Fibroblast of upper back skin (primary cell): ENCODE measurements at places on chromosomes 11 and 22.

DNA sequence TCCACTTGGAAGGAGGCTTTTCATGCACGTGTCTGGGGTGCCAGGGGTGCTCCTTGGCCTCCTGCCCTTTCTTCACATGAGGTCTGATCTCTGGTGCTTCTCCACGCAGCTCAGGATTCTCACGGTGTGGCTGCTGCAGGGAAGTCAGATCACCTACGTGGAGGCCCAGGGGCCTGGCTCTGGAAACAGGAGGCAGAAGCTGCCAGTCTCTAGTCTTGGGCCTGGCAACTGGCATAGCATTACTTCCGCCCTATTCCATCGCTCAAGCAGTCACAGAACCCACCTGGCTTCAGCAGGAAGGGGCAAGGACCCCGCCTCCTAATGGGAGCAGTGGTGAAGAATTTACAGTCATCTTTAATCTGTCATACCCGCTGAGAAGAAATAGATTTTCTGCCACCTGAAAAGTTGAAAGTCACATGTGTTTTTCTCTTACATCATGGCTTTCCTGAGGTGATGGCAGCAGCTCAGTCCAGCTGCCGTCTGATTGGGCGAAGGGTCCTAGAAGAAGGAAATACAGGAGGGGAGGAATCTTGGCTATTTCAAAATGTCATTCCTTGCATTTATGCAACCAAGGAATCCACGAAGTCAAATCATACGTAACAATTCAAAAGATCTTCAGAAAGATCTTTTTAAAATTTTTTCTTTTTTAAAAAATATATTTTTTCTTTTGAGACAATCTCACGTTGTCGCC, 50.1 kb upstream of the DKK3 start:
- DNase-seq = no peak

DNA sequence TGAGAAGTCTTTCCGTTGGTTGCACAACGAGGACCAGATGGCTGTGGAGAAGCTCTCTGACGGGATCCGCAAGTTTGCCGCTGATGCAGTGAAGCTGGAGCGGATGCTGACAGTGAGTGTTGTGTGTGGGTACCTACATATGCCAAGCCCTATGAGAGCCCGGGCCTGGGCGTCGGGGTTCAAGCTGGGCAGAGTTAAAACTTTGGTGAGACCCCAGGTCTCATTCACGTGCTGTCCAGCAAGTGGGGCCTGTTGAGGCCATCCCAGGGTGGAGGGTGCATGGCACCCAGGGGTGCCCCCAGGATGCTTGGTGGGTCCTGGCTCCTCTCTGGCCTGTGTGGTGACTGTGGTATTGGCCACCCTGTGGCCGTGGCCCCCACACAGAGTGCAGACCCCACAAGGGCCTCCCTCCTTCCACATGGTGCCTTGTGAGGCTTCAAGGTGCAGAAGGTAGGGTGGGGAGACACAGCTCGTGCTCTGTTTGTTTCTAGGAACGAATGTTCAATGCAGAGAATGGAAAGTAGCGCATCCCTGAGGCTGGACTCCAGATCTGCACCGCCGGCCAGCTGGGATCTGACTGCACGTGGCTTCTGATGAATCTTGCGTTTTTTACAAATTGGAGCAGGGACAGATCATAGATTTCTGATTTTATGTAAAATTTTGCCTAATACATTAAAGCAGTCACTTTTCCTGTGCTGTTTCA, 12.8 kb downstream of the GATD1 start:
- no peak for DNase-seq

DNA sequence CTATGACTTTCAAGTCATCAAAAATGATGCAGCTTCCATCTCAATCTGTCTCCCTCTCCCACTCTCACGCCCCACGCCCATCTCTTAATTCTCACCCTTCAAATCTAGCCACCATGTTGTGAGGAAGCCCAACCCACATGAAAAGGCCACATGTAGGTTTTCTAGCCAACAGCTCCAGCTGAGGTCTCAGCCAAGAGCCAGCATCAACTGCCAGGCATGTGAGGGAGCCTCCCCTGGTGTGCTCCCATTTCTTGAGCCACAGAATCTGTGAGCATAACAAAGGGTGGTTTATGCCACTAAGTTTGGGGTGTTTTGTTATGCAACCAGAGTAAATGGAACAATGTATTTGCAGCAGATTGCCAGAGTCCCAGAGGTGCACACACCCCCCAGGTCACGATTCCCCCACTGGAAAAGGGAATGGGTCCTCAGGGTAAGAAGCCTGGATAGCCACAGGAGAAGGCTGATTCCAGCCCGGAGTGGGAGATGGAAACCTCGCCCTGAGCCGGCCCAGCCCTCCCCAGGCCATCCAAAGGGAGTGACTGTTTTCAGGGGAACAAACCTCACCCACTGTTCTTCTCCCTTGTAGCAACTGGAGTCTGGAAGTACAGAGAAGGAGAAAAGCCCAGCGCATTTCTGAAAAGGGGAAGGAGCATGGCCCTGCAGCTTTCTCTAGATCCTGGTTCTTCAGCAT, 20.0 kb upstream of the LINC01488 start:
- DNase-seq = no peak

DNA sequence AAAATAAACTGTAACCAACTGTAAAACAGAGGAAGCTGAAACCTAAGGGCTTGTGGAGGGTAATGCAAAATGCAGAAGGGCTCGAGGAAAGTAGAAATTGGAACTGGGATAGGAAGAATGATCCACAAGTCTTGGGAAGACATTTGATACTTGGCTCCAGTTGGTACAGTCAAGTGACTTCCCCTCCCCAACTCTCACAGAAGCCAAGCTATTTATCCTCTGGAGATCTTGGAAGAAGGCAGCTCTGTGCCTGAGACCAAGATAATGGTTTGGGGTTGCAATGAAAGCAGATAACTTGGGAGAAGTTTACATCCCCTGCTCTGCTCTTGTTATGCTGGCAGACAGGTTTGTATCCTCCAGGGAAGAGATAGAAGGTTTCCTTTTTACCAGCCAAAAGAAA, 198.9 kb upstream of the ZC3H12C start:
- no peak for DNase-seq

- no peak for DNase-seq
These were observed 99.4 kb downstream of the SWAP70 start for GRCh38 chr11:9763301-9763700.

DNA sequence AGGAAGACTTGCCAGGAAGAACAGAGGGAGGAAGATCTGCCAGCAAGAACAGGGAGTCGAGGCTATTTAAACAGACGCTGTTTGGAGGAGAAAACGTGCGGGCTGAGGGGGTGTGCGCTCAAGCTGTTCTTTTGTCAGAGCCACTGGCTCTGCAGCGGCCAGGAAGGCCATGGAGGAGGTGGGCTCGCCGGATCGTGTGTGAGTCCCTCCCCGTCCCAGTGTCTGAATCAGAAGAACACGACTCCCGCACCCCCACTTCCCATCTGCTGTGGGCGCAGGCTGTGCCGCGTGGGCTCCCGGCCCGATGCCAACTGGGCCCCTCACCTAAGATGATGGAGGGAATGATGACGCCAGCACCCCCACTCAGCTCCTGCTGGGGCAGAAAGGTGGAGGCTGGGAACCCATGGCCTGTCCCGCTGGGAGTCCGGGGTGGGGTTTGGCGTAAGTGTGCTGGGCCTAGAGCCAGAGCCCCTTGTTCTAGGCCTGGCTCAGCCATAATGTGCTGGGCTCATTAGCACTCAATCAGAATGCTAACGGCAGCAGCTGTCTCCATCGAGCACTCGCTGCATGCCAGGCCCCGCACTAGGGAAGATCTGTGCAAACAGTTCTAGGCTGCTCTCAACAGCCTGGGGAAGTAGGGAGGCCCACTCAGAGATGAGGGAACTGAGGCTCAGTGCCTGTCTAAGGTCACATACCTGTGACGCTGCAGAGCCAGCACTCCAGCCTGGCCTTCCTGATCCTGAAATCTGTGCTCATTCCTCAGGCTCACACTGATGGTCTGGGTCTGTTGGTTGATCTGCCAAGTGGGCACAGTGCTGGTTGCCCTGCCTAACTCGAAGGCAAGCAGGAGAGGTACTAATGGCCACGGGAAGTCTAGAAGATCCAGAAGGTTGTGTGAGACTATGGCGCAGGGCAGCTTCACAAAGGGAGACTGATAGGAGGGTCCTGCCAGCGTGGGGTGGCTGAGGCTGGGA, 11.5 kb downstream of the NPTXR start:
- no peak for DNase-seq

DNA sequence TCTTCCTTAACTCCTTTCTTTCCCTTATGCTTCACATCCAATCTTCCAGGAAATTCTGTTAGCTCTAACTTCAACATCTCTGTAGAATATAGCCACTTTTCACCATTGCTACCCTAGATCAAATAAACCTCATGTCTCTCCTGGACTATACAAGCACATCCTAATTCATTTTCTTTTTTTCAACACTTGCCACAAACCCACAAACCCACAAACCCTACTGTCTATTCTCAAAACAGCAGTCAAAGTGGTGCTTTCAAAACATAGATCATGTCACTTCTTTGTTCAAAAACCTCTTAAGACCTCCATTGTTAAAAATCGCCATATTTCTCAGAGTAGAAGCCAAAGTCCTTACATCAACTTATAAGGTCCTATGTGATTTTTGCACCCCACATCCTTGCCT, 94.3 kb downstream of the PIWIL4 start:
- DNase-seq = no peak

DNA sequence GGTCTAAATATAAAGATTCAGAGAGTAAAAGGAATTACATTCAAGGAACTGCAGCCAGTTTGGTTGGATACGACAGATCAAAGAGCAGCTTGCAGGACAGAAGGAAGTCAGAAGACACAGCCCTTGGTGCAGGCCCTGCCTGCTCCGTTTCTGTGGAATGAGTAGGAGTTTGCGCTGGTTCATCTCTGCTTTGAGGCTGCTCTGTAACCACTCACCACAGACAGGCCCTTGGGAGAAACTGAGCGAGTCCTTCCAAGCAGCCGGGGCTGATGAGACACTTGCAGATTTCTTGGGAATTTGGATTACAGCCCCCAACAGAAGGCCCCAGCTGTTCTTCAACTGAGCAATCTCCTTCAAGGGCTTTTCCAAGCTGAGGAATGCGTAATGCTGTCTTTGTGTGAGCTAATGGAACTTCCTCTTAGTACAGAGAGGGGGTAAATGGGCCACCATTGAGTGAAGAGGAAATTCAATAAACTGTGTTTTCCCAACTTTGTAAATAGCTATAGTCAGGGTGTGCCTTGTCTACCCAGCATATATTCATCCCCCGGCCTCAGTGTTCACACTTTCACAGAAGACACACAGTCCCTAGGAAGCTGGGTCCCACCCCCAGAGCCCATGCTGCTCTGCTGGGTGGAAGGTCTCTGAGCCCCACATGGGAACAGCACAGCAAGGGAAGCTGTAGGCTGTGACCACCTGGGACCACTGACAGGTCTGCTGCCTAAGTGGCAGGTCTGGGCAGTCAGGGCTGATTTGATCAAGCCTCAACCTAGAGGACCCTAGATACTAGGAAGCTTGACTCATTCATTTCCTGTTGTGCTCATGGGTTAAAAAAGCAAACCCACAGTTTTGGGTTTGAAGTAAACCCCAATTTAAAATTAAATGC, 16.6 kb downstream of the IL10RA start:
- DNase-seq = peak; percentile 74

- no peak for DNase-seq
These were observed 69.7 kb downstream of the SLC17A6 start for GRCh38 chr11:22407921-22408320.

DNA sequence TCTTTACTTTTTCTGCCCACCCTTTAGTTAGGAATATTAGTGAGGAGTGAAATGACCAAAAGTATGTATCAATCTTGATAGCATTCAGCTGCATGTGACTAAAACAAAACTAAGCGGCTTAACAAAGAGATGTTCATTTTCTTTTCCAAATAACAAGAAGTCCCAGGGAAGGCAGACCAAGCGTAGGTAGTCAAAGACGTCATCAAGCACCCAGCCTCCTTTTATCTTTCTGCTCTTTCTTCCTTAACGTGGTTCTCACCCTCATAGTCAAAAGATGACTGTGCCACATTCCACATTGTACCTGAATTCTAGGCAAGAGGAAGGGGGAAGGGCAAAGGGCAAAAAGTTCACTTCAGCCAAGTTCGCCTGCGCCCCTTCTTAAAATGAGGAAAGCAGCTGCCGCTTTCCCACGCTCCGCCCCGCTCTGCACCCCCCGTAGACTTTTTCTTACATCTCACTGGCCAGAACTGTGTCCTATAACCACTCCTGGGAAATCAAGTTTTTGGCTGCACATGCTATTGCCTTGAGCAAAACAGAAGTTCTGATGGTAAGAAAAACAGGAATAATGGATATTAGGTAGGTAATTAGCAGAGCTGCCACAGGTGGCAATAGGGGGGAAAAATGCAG, 14.6 kb upstream of the PGM2L1 start:
- DNase-seq = no peak

DNA sequence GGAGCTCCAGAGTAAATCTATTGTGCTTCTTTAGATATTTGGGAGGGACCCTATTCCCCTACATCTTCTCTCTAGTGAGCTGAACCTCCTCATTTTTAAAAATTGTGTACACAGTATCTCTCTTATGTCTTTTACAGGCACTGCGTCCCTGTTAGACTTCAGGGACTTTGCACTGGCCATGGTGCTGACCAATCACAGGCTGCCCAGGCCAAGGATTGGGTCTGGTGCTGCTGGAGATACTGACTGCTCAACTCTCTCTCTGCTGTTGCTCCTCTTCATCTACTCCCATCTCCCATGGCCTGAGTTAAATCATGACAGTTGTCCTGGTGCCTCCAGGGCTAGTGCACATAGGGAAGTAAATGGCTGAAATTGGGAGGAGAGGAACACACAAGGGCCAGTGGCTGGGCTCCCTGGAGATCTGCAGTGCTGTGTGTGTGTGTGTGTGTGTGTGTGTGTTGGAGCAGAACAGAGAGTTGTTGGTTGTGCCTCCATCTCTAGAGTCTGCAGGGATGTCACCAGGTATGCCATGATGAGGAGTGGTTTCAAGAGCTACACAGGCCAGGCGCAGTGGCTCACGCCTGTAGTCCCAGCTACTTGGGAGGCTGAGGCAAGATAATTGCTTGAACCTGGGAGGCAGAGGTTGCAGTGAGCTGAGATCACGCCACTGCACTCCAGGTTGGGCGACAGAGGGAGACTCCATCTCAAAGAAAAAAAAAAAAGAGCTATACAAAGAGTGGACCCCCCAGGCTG, 155.3 kb downstream of the ST3GAL4 start:
- no peak for DNase-seq

DNA sequence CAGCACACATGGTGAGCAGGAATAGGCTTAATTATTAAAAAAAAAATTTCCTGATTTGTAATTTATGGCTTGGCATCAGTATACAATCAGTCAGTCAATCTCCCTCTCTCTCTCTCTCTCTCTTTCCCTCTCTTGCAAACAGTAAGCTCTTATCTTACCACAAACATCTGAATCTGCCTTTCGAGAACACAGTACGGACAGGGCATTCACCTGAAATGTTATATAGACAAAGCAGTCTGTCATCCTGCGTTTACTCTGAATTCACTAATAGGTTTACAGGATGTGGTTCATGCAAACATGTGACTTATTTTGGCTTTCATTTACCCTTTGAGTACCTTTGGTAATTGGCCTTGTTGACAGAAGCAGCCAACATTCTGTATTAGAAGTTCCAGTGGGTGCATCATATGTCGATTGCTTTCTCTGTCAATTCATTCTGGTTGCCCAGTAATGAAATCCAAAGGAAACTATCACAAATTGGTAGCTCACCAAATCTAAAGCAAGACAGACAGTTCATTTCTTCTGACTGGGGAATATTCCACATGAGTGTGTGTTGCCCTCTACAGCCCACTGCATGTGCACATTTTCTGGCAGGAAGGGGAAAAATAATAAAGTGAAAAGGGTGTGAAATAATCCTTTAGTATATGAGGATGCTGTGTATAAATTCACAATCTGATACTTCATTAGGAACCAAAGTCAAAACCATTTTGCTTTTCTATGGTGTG, 1058.2 kb downstream of the LRRC4C start:
- DNase-seq = peak; percentile 1

GRCh38 chr11:100961633-100962032, 168.0 kb downstream of the PGR start:
- no peak for DNase-seq
